ENCODE measurements at places on chromosomes 3 and 15.

GRCh38 chr3:18835021-18835420, 313.3 kb upstream of the KCNH8 start:
- no peak for DNase-seq

- DNase-seq: peak; percentile 8
Measured at GRCh38 chr15:73127302-73127936, 75.2 kb downstream of the NEO1 start.

GRCh38 chr3:134929976-134930375, 134.9 kb downstream of the EPHB1 start:
- no peak for DNase-seq

DNA sequence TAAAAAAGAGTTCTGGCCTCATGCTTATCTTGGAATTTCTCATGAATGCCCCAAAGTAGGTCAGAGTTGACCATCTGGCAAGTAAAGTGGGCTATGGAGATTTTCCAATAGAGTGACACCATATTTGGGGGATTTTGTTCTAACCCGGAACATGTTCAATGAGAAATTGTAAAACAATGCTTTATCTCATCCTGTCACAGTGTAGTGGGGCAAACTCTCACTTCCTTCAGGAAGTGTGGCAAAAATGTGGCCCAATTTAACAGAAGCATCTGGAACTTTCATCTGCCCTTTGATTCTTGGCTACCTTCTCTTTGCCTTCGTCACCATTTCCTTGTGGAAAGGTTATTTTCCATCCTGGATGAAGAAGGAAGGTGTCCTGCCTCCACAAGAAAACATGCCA, 70.8 kb downstream of the ADAMTS9 start:
- DNase-seq: no peak

- DNase-seq: no peak
Measured at GRCh38 chr3:172513488-172513887, 9.7 kb downstream of the TNFSF10 start.

DNA sequence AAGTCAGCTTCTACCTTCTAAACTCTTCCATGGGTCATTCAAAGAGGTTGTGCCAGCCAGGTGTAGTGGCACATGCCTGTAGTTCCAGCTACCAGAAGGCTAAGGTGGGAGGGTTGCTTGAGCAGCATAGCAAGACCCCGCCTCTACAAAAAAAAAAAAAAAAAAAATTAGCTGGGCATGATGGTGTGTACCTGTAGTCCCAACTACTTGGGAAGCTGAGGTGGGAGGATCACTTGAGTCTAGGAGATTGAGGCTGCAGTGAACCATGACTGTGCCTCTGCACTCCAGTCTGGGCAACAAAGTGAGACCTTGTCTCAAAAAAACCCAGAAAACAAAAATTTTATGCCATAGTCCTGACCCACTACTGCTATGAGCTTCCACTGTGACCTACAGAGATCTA, 126.8 kb downstream of the MDFIC2 start:
- DNase-seq: no peak

DNA sequence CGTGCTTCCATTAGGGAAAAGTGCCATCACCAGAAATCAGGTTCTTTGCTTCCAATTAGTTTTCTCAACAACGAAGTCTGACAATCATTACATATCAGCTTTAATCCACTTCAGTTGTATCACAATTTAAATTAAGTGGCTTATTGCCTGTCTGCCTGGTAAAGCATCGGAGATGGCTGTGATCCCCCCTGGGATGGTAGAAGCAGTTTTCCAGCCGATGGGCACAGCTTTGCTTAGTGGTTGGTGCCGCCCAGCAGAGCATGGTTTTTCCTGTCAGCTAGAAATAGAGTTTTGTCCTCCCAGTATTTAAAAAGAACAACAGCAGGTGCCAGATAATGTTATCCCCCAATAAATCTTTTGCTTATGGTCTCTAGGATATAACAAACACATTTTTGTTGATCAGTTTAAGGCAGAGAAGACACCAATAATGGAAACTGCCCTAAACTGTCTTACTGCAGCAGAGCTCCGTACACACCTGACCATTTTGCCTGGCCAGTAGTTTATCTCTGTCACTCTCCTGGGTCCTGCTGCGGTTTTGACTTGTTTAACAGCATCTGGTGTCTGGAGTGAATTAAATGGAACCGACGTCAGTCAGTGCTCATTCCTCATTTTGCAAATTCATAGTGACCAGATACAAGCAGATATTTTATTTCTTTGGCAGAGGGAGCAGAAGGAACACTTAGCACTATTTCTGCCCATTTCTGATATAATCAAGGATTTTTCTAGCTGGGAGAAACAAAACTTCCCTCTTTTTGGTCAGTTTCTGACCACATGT, 79.1 kb downstream of the SLC49A4 start:
- no peak for DNase-seq

- DNase-seq: no peak
Measured at GRCh38 chr15:36363335-36363734, 216.1 kb upstream of the CDIN1 start.

DNA sequence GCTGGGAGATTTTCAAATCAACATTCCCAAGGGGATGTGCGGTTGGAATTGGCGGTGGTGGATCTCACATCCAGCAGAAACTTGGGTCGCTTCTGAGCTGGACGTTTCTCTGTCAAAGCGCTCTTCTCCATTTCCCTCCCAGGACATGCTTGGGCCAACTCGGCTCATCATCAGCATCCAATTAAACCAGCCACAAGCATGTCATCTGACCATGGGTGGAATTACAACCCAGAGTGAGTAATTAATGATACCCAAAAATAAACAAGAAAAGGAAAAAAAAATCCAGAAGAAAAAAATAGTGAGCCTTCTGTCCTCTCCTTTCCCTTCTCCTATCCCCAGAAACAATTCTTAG, 111.2 kb downstream of the XXYLT1 start:
- no peak for DNase-seq

- no peak for DNase-seq
Measured at GRCh38 chr3:138687236-138687635, 78.7 kb downstream of the FAIM start.

DNA sequence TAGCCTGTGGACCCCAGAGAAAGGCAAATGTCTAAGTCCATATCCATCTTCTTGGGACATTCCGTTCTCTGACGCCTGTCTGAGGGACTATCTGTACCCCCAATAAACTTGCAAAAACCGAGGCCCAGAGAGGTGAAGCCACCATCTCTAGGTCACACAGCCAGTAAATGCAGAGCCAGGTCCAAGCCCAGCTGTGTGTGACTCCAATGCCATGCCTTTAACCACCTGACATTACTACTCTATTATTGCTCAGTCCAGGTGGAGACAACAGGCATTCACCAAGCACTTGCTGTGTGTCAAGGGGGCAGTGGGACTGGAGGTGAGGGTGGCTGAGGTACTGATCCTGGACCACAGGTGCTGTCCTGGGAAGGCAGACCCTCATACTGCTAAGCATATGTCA, 25.4 kb downstream of the CYP8B1 start:
- no peak for DNase-seq

GRCh38 chr15:93486407-93487117, 397.6 kb upstream of the RGMA start:
- no peak for DNase-seq

DNA sequence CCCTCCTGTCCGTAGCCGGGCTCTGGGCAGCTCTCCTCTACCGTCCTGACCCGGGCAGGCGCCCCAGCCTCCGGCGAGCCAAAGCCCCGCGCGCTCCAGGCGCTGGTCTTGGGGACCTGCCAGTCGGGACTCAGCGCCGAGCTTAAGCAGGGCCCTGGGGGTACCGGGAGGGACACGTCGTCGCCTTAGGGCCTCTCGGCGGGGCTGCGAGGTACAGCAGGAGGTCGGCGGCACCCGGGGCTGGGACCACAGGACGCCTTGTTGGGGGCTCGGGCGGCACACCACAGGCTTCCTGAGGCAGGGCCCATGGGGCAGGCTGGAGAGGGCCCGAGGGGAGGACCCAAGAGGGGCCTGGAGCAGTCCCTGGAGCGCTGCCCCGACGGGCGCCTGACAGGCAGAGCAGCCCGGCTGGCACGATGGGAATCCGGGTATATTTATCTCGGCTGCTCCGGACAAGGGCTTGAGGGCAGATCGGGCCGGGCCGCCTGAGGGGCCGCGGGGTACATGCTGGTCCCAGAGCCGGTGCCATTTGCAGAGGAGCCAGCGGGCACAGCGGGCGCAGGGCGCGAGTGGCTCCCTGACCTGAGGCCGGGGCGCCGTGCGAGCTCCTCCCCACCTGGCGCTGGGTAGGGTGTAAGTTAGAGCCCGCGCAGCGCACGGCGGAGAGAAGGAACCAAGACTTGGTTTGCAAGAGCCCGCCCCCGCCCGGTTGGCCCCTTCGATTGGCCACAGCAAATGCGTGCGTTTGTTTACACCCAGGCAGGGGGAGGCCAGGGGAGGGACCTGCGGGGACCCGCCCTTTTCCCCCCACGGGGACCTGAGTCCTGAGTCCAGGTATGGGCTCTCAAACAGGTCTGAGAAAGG, 574 bp downstream of the SLC38A3 start:
- no peak for DNase-seq

DNA sequence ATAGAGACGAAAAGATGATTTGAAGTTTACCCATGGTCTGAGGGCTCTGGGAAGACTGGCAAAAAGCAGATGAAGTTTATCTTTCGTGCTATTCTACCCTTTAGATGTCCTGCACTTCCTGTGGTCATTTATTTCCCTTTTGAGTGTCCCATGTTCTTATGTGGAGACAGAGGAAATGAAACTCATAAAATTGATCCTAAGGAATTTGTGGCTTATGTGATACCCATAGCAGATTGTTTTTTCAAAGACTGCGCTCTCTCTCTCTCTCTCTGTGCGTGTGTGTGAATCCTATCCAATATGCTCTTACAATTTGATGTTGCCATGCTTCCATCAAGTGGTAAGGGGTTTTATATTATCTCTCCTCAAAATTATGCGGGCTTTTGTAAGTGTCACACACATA, 607.5 kb upstream of the DPPA4 start:
- no peak for DNase-seq

DNA sequence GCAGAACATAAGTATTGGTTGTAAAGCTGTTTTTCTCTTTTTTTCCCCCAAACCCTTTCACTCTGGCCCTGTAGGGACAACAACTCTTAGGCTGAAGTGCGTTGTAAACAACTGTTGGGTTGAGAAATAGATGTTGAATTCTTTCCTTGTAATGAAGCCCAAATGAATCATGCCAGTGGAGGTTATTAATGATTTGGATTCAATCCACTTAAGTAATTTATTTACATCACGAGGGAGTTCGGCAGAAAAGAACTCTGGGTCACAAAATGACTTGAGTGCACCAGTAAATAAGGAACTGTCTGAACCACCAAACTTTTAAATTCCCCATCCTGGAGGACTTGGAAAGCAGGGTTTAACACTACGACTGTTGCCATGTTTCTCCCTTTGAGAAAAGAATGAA, 218.9 kb downstream of the PDZRN3 start:
- no peak for DNase-seq

- DNase-seq: no peak
Measured at GRCh38 chr15:38670128-38671005, 105.8 kb upstream of the RASGRP1 start.

DNA sequence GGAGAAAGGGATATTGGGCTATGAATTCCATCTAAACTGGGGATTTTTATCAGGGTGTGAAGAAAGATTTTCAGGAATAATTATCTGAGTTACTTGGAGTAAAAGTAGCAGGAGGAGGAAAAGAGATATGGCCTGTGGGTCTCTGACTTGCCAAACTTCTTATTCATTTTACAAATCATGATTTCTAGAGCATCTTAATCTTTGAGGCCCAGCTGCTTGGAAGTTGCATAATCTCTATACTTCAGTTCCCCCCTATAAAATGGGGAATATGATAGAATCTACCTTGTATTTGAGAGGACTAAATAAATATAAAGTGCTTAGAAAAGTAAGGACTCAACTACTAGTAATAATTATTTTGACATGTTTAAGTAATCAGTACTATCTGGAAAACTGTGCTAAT, 11.0 kb upstream of the GABPB1 start:
- no peak for DNase-seq
